NCI-H774 (cell line): ENCODE measurements at places on chromosomes 5 and 9.
A peak's percentile ranks its signal among the peaks of the same experiment; 100 is the strongest.

DNA sequence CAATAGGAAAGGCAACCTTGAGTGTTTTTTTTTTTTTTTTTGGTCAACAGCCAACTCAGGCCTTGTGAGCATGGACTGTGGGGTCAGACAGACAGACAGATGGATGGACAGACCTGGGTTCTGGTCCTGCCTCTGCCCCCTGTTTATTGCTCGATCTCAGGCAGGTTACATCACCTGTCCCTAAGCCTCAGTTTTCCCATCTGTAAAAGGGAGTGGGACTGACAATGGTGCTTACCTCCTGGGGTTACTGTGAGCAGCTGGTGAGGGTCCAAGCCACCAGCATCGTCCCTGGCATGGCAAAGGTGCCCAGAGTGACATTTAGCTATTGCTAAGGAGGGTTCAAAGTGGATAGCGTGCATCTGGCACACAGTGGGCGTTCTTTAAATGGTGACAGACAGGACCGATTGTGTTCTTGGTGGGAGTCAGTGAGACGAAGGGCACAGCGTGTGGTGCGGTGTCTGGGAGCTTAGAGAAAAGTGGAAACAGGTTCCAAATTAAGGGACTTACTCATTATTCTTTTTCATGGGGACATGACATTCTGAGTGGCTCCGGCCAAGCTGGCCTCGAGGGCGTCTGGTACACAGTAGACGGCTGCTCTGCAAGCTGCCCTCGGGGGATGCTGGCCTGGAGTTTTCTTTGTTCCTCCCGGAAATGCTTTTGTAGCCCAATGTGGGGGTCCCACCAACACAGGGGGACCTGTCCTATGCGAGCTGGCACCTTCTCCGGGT, 72.1 kb downstream of the COL27A1 start:
- DNase-seq: no peak

- DNase-seq: no peak
Observed at GRCh38 chr9:113599646-113600022, 136.1 kb downstream of the RGS3 start.

- DNase-seq: no peak
Observed at GRCh38 chr9:107620801-107621200, 131.2 kb upstream of the KLF4 start.

GRCh38 chr5:14508046-14508445, 73.5 kb upstream of the OTULINL start:
- DNase-seq: no peak

GRCh38 chr5:79436224-79436623, 77.7 kb downstream of the HOMER1 start:
- no peak for DNase-seq

- no peak for DNase-seq
Observed at GRCh38 chr5:79518718-79519117, 4.8 kb upstream of the HOMER1 start.

DNA sequence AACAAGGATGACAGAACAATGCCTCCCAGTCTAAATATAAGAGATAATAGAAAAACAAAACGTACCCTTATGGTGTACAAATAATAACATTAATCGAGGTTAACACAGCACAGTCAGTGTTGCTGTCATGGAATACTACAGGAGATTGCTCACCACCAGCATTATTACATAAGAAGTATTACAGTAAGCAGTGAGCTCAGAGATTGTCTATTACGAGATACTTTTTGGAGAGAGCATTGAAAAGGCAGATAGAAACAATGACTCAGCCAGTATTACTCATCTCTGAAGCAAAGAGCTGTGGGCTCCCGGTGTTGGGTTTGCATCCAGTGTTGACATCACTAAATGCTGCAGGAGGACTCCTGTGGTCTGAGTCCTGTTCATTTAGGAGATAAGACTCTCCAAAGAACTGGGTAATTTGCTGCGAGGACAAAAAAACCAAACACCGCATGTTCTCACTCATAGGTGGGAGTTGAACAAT, 191.9 kb upstream of the SEMA6A start:
- no peak for DNase-seq

GRCh38 chr9:87682618-87683017, 43.3 kb upstream of the CTSL start:
- no peak for DNase-seq

DNA sequence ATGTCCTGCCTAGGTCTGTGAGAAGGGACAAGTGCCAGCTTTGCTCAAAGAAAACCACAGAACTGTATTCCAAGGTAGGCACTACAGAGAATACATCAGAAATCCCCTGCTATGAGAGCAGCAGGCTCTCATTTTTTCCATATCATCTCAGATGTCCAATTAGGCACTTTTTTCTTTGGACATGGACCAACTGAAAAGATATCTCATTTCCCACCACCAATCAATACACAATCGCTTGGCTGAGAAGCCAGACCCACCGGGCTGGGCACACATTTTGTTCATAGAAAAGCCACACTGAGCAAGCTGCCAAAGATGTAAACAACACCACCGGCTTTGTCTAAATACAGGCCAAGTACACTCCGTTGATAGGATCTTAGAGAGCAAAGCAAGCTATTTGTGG, 25.9 kb downstream of the STOM start:
- no peak for DNase-seq

- DNase-seq: no peak
Observed at GRCh38 chr9:17204611-17205152, 69.8 kb downstream of the CNTLN start.

DNA sequence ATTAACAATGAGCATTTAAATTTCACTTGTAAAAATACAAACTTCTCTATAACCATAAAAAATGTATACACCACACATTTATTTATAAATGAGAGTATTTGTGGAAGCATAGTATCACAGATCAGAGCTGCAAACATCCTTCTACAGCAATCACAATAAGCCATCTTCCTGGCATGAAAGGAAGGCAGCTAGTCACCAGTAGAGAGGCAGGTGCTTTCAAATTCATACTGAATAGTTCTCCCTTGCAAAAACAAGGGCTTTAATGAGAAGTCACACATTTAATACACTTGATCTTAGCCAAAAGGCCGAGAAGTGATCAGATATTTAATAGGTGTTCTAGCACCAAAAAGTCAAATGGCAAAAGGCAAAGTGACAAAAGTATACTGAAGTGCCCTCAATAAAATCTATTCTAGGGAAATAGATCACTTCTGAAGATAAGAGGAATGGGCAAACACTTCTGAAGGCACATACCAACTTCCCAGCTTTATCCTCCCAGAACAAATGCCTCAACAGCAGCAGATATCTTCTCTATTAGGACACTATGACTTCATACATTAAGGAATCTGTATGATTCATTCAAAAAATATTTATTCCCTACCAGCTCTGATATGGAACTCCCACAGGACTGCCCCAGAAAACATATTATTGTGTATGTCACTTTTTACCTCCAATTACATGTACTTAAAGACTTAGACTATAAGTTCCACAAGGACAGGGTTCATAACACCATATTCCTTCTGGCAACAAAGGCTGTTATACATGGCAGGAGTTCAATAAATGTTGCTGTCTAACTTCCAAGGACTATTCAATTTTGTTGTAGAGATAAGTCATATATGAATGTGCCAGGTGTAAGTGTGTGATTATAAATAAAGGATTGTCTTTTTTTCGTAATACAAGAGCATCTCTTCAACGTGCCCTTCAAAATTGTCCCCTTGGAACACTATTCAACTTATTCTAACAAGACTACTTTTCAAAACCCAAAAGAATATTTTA, 31.7 kb downstream of the MAPKAP1 start:
- DNase-seq: no peak

DNA sequence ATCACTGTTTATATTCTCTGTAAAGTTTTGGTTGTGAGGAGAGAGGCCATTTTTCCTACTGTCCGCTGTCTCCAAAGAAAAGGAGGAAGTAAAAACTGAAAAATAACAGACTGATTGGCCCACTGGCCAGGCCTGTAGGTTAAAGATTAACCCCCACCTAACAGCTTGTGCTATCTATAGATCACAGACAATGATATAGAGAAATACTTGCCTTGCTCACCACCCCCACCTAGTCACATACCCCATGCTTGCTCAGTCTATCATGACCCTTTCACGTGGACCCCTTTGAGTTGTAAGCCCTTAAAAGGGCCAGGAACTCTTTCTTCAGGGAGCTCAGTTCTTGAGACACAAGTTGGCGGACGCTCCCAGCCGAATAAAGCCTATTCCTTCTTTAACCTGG, 357.4 kb downstream of the PRDM9 start:
- no peak for DNase-seq

- peak; percentile 5 for DNase-seq
Observed at GRCh38 chr9:135602789-135603481, 36.4 kb downstream of the GLT6D1 start.

- DNase-seq: no peak
Observed at GRCh38 chr9:114080773-114081440, 2.8 kb upstream of the AMBP start.

DNA sequence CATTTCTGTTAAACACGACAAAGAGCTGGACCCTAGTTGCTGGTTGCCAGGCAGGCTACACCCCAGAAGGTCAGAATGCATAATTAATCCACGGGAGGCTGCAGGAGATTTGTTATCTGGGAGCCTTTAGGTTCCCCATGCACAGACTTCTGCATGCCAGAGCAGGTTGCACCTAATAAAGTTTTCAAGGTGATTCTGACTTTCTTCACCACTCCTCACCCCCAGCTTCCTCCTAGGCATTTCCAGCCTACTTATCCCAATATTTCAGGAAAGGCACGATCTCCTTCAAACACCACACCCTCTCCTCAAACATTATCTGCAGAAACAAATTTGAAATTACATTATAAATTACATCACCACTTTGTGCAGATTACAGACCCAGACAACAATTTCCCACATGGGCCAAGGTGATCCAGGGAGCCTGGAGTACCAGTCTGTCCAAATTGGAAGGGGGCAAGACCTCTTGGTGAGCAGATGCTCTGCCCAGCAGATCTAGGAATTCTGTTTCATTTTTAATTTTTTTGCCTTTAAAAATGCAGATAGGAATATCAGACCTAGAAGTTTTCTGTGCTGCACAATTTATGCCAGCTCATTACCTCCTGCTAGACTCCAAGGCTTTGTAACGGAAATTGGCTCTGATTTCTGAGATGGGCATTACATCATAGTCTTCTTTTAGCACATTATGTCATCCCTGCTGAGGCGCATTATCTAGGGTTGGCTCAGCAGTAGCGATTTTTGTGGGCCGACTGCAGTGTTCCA, 363.4 kb upstream of the SLC30A5 start:
- peak; percentile 65 for DNase-seq

DNA sequence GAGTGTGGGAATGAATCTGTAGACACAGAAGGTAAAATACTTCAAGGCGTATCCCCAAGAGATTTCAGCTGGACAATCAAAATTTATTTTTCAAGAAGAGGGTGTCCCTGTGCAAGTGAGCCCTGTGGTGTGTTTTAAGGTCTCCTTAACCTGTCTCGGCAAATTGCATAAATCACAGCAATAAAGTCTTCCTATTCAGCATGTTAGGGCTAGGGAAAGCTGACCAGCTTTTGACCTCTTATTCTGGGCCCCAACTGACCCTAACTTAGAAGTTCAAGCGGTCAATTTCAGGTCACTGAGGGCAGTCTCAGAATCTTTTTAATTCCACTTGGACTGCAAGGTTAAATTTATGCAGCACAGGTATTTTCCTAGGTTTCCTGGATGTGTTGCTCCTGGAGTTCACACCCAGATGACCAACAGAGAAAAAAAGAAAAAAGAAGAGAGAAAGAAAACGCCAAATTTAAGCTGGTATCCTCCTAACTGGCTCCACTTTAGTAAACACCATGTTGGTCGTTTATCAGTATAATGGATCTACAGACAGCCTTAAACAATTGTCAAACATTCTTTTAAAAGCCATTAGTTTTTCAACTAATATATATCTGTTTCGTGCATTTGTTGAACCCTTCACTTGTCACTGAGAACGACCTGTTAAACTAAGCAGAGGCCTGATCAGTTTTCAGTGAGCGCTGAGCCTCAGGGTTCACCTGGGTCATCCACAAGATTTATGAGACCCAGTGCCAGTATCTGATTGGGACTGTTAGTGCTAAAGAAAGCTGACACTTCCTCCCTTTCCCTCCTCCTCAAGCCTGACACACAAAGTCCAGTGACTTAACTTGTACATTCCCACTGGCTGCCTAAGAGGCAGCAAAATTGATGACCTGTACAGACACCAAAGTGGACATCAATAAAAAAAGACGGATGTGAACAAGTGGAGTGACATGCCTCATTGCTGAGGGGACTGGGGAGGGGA, 546.1 kb downstream of the NR2F1-AS1 start:
- no peak for DNase-seq

- DNase-seq: no peak
Observed at GRCh38 chr5:111225926-111226325, 1.7 kb downstream of the CAMK4 start.

GRCh38 chr9:93126151-93126781, 7.8 kb downstream of the NINJ1 start:
- DNase-seq: no peak

GRCh38 chr5:74177961-74178360, 462.6 kb downstream of the ENC1 start:
- DNase-seq: no peak

GRCh38 chr5:42879291-42879690, 67.6 kb upstream of the SELENOP start:
- no peak for DNase-seq

- DNase-seq: peak; percentile 71
Observed at GRCh38 chr9:136283291-136284235, 20.3 kb downstream of the CCDC187 start.

DNA sequence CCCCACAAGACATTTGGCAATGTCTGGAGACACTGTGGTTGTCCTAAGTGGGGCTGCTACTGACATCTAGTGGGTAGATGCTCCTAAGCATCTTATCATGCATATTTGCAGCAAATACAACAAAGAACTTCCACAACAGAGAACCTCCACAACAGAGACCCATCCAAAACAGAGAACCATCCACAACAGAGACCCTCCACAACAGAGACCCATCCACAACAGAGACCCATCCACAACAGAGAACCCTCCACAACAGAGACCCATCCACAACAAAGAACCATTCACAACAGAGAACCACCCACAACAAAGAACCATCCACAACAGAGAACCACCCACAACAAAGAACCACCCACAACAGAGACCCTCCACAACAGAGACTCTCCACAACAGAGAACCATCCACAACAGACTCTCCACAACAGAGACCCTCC, 32.8 kb downstream of the ARPC5L start:
- no peak for DNase-seq

GRCh38 chr5:112684121-112684520, 53.6 kb upstream of the APC start:
- no peak for DNase-seq

DNA sequence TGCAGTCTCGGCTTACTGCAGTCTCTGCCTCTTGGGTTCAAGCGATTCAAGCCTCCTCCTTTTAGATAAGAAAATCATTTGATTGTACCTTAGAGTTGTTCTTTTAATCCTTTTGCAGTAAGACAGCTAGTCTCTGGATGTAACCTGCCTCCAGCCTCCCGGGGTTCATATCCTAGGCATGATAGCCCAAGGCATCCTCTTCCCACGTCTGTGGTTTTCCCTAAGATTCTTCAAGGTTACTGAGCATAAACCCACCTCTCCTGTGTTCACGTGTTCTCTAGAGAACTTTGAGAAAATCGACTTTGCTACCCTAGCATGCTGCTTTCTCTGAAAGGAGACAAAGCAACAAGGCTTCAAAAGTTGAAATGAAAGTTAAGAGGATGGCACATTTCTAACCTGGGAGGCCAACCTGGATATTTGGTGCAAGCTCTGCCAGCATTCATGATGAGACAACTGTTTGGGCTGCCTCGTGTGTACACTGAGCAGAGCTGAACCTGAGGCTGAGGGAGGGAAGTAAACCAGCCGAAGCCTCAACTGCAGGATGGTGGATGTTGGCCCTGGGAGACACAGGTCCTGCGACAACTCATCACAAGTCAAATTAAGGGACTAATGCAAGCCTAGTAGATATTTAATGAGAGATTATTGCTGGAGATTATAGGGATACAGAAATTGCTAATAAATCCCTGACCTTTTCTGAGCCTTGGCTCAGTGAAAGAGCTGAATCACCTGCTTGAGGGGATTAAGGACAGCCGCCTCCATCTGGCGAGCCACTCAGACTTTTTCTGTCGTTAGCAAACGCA, 261.8 kb downstream of the ARHGAP26 start:
- no peak for DNase-seq
